T-helper 2 cell (primary cell): ENCODE measurements at places on chromosomes 3 and 15.

GRCh38 chr3:12046406-12046805, 42.2 kb downstream of the SYN2 start:
- no peak for DNase-seq

DNA sequence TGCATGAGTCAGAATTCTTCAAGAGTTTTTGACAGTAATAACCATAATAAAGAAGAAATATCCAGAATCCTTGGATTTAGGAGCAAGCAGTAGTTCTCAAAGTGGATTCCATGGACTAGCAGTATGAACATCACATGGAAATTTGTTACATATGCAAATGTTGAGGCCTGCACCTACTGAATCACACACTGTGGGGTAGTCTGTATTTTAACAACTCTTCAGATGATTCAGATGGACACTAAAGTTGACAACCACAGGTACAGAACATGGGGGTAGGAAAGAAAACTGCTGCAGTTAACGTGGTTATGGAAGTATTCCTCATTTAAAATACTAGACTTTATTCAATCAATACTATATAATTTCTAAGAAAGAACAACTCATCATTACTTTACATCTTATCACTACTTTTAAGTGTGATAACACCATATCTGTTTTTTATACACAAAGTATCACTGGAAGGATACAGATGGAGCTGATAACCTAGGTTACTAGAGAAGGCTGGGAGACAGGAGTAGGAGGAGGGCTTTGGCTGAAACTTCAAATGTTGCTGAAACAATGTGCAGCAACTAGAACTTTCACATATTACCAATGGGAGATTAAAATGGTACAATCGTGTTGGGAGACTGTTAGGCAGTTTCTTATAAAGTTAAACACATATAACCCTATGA, 11.7 kb downstream of the NEDD4 start:
- DNase-seq, result no peak

DNA sequence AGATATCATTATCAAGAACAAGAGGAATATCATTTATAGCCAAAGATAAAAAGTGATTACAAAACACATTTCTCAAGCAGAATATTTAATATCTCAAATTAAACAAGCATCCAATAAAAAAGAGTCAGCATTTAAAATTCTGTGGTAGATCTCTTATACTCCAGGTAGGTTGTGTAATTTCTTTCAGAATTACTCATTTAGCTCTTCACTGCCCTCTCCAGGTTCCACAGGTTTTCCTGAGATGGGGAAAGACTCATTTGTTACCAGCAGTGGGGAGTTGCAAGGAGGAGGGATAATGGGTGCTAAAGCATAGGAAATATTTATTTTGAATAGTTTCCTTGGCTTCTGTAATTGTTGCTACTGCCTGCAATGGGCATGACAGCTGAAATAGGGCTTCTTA, 83.1 kb upstream of the RASGRP1 start:
- no peak for DNase-seq

DNA sequence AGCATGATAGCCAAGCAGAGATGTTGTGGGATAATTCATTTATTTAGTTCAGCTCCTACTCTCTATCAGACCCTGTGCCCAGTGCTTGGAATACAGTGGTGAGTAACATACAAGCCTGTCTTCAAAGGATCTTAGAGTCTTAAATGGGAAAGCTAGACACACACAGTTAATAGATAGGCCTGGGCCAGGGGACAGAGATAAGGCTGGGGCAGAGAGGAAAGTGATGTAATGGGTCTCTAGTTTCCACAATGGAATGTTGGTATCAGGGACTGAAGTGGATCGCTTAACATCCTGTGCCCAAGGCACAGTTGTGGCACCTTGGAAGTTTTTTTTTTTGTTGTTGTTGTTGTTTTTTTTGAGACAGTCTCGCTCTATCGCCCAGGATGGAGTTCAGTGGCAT, 79.9 kb upstream of the POLG start:
- no peak for DNase-seq

DNA sequence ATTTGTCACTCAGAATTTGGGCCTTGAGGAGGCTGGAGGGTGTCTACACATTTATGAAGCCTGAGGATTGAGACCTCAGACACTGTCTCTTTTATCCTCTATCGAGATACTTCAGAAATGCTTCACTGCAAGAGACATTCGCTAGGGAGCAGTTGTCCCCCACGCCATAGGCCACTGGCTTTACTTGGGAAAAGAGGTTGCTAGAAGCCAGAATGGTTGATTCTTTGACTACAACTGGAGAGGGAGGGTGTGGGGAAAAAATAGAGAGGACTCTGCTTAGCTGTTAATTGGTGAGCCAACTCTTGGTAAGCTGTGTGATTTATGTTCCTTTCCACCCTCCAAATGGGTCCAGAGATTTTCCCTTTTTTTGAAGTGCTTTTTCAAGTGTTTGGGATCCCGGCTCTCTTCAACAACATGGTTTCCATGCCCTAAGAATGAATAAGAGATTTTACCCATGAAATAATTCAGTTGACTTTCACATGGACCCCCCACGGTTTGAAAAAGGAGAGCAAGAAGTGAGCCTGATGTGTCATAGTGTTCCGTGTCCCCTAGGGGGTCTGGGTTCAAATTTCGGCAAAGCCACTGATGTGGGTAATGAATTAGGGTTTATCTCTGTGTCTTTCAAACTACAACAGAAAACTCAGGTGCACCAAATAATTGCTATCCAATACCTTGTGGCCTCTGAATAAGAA, 2.7 kb downstream of the BOC start:
- DNase-seq, result no peak

- DNase-seq, result no peak
Measured at GRCh38 chr15:33453761-33454160, 143.0 kb downstream of the RYR3 start.

- DNase-seq, result no peak
Measured at GRCh38 chr15:92924216-92924615, 24.1 kb downstream of the CHD2 start.

DNA sequence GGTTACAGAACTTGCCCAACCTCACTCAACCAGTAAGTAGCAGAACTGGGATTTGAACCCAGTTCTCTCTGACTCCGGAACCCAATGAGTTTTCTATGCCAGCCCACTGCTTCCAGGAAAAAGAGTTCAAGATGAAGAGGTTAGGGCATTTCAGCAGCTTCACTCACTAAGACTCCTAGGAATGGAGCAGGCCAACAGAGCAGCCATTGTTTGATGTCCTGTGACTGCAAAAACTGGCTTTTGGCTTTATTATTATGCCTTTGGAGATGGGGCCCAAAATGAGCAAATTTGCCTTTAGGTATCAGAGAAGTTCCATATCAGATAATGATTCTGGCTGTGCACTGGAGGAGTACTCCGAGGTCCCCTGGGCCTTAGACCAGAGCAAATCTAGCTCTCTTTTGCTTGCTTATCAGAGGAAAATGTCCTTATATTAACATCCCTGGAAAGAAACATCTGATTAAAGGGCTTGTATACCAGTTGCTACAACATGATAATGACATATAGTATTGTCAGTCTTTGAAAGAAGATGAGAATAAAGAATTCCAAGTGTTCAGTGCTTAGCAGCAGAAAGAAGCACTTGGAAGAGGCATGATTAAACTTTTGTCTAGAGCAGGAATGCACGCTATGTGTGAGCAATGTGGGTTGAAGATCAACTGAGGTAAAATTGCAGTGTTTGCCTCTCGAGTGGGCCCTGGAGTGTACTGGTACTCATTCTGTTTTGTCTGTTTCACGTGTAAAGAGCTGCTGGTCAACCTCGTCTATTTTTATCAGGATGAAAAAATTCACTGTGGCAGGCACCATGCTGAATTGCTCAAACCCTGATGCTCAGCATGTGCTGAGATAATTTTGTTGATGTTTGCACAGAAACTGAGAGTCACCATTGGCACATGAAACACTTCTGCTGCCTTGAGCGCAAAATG, 21.8 kb upstream of the KLHL24 start:
- DNase-seq, result no peak

GRCh38 chr3:143754090-143754489, 94.2 kb downstream of the SLC9A9 start:
- DNase-seq, result no peak

GRCh38 chr3:18767756-18768303, 342.7 kb upstream of the SATB1 start:
- DNase-seq, result no peak

DNA sequence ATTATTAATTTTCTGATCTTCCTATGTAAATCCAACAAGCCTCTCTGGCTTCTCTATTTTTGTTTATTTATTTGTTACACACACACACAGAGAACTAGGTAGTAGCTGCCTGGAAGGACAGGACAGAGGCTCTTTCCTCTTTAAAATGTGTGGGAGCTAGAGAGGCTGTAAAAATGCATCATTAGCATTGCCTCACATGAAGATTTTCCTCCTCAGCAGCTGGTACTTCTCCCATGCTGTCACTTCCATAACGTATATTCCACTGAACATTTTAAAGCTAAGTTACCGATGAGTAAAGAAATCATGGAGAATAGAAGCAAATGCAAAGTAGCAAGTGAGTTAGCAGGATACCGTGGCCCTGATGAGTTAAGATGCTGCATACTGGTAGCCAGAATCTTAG, 63.9 kb downstream of the IMPG2 start:
- DNase-seq, result no peak

GRCh38 chr15:98830034-98830634, 177.5 kb downstream of the PGPEP1L start:
- no peak for DNase-seq

- no peak for DNase-seq
Measured at GRCh38 chr3:120144267-120144666, 50.0 kb upstream of the GSK3B start.

GRCh38 chr3:110413266-110413665, 658.4 kb upstream of the NECTIN3 start:
- no peak for DNase-seq

- DNase-seq, result no peak
Measured at GRCh38 chr3:177437513-177438337, 240.4 kb upstream of the TBL1XR1 start.

GRCh38 chr15:86481720-86482119, 402.0 kb downstream of the AGBL1 start:
- peak; percentile 78 for DNase-seq

DNA sequence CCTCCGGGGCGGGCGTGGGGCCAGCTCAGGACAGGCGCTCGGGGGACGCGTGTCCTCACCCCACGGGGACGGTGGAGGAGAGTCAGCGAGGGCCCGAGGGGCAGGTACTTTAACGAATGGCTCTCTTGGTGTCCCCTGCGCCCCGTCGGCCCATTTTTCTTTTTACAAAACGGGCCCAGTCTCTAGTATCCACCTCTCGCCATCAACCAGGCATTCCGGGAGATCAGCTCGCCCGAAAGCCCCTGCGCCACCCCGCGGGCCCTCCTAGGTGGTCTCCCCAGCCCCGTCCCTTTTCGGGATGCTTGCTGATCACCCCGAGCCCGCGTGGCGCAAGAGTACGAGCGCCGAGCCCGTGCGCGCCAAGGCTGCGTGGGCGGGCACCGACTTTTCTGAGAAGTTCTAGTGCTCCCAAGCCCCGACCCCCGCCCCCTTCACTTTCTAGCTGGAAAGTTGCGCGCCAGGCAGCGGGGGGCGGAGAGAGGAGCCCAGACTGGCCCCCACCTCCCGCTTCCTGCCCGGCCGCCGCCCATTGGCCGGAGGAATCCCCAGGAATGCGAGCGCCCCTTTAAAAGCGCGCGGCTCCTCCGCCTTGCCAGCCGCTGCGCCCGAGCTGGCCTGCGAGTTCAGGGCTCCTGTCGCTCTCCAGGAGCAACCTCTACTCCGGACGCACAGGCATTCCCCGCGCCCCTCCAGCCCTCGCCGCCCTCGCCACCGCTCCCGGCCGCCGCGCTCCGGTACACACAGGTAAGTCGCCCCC, at the start of gene THBS1:
Gene THBS1, plus strand, starts transcription at position 595 of the 757 bp plus-strand sequence. CDS start 779 bp downstream, outside the sequence.
- DNase-seq, result no peak

GRCh38 chr3:141754032-141754431, 9.2 kb upstream of the GRK7 start:
- DNase-seq, result no peak

DNA sequence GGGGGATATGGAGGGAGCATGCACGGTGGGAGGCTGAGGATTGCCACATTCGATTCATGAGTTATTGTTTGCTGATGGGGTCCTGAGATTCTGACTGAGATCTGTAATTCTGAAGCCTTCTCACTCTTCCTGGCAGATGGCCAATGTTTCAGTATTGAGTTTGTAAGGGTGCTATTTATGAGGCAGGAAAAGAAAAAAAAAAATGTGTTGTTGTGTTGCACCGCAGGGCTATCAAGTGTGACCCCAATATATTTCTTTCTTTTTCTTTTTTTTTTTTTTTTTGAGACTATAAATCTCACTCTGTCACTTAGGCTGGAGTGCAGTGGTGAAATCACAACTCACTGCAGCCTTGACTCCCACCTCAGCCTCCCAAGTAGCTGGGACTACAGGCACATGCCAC, 3.2 kb upstream of the SENP2 start:
- peak; percentile 67 for DNase-seq

GRCh38 chr15:61243983-61244593, 15.0 kb upstream of the RORA start:
- peak; percentile 23 for DNase-seq

DNA sequence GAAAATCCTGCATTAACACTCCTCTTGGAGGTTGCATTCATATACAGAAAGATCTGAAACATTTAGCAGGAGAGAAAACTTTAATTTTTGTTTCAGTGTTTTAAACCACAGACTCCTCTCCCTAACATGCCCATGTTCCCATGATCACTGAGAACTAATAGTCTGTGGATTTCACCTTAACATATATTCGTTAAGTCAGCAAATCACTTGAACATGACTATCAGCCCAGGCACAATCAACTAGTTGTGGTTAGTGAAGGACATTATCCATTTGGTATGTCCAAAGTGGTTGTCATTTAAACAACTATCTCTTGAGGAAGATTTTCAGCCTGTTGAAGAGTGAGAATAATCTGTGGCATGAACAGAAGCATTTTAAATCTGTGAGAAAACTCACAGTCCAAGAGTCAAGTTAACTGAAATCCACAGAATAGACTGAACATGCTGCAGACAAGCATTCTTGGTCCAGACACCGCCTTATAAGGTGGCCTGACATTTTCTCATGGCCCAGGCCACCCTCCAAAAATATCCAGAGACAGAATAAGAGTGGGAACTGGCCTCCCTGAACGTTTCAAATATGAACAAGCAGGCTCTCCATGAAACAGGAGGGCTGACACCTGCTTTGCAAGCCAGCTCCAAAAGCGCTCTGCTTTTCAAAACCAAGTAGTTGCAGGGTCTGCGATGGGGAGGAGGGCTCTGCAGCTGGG, 39.9 kb upstream of the ADCY5 start:
- no peak for DNase-seq

DNA sequence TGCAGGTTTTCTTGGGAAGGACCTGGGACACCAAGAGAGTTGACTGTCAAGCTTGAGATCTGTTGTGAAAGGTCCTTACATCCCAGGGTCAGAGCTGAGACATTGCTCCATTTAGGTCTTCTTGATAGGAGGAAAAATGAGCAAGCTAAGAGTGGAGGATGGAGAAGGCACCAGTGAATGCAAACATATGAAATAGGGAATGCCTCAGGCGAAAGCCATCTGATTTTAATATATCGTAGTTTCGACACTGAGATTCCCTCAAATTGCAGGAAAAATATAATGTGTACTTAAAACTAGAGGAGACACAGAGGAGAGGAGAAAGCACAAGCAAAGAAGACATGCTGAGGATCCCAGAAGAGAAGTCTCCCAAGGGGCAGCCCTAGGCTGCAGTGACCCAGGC, 85.5 kb downstream of the TM4SF4 start:
- DNase-seq, result no peak
